Mesendoderm (in vitro differentiated cells): ENCODE measurements at places on chromosomes 3 and 15.
A peak's percentile ranks its signal among the peaks of the same experiment; 100 is the strongest.

- peak; percentile 52 for DNase-seq
These were observed 165.2 kb upstream of the HES1 start for GRCh38 chr3:193970773-193971206.

DNA sequence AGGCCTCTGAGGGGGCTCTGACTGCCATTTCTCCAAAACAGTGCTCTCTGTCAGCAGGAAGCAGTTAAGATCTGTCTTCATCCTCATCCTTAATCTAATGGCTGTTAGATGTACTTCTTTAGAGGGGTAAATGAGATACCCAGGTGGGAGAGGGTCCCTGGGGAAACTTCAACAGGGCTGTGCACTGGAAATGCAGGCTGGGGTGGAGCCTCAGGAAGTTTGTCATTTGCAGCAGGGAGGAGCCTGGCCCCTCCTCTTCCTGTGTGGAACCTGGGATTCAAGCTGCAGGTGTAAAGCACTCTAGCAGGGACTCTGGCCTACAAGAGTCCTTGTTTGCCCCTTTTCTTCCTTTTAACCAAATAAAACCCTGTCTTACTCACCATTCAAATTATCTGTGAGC lies 1173.6 kb downstream of the OTOL1 start:
- no peak for DNase-seq

GRCh38 chr15:89119489-89120478 lies 31.5 kb downstream of the ABHD2 start:
- no peak for DNase-seq

DNA sequence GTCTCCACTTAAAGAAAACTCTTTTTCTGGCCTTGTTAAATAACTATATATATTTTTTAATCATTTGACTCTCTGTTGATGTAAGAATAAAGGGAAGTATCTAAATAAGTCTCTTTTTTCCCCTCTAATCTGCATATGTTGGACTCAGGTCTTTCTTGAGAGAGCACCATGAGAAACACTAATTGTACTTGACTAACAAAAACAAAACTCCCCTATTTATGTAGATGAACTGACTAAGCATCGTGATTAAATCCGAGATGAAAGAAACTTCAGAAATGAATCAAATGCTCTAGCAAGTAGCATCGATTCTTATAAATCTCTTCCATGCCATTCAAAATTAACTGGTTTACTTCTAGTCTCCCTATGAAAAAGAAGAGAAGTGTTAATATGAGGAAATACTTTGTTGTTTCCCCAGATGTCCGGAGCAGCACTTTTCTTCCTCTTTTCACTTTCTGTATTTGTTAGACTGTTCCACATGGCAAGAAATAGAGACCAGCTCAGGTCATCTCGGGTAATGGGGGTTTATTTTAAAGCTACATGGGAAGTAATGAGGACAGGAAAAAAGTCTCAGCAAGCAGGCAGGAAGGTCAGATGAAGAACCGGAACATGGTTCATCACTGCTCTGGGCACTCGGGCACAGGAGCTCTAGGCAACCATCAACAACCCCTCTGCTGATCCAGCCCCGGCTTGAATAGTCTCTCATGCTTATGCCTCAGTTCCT lies 288.3 kb downstream of the CNTN6 start:
- no peak for DNase-seq

DNA sequence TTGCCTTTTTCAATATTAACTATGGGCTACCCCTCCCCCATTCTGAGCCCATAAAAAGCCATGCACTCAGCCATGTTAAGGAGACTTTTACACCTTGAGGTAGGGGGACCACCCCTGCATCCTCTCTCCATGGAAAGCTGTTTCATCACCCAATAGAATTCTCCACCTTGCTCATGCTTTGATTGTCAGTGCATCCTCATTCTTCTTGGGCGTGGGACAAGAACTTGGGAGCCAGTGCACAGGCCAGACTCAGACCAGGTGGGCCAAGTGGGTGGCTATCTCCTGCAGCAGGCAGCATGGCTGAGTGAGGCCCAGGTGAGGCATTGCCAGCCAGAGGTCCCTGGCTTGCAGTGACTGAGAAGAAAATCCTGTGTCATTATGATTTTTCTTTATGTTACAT lies 357.4 kb upstream of the CDIN1 start:
- peak; percentile 25 for DNase-seq

DNA sequence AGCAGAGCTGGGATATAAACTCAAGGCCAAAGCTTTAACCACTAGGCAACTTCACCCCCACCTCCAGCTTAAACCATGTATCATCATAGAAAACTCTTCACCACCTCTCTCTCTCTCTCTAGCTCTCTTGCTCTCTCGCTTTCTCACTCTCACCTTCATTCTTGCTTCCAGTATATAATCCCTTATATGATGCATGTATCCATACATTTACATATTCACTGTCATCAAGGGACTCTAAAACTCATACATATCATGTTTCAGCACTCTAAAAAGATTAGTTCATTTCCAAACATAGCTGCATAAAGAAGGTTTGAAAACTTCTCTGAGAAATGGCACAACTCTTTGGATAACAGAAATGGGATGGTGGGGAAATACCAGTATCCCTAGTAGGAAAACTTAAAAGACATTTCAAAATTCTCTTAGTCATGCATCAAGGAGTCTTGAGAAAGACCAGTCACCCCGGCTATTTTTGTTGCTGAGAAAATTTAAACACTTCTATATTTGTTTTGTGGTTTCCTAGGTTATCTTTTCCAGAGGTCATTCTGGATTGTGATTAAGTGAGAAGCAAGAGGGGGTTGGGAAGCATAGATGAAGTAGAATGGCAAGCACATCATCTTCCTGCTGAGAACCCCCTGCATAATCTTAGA lies 447.8 kb upstream of the THBS1 start:
- no peak for DNase-seq

- DNase-seq: no peak
These were observed 119.0 kb downstream of the GOLIM4 start for GRCh38 chr3:167976516-167977361.

DNA sequence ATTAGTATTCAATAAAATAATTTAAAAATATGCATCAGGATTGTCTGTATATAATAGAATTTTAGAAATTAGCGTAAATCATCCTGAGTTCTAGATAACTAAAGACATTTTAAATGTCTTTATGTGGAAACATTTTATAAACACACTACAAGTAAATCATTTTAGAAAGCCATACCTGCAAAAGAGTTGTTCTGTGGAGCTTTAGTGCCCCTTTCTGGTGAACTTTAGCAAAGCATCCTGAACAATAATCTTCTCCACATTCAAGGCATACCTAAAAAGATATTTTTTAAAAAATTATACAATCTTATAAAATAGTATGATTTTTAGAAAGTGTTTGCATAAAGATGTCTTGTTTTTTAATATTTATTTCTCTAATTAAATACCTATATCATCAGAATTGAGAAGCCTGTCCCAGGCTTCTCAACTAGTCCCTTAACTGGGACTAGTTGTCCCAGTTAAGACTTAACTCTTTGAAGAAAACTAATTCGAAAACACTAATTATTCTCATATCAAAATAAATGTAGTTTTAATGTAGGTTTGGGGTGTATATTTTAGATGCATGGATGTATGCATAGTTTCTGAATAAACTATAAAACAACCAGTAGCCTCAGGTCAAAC lies 29.7 kb downstream of the ZBBX start:
- DNase-seq: peak; percentile 37

- DNase-seq: no peak
These were observed 41.6 kb upstream of the GALNT15 start for GRCh38 chr3:16132928-16133327.

- DNase-seq: no peak
These were observed 472.3 kb upstream of the CBLB start for GRCh38 chr3:106341087-106341486.

DNA sequence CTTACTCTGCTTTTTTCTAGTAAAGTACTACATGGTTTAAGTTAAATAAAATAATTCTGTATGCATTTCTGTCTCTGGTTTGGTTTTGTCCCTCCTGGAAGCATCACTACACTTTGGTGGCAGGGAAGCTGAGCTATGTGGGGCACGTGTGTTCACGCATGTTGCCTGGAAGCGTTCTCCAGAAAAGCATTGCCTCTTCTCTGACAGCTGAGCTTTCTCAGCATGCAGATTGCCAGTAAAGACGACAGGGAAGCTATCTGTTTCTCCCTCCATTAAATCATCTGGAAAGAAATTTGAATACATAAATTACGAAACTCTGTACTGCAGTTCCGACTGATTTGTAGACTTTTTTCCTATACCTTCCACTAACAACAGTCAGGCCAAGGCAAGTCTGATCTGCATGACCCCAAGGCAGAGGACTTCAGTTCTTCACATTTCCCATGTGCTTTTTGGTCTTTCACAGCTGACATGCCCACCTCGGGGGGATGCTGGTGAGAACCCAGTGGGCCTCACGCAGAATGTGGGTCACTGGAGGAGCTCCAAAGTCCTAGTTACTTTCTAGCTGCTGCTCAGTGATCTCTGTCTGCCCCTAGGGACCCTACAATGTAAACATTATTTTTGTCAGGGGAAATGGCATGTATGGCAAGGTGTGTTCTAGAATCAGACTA lies 43.0 kb downstream of the PGPEP1L start:
- no peak for DNase-seq

DNA sequence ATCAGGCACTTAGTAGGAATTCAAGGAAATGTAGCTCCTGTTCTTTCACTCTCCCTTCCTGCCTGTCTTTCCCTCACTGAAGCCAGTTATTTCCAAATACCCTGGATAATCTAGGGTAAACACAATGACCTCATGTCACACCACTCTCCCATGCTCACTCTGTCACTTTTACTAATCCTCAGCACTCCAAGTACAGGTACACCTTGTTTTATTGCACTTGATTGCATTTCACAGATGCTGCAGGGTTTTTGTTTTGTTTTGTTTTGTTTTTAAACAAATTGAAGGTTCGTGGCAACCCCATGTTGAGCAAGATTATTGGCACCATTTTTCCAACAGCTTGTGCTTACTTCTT lies 40.8 kb downstream of the PPM1L start:
- peak; percentile 92 for DNase-seq

GRCh38 chr3:73685061-73685460 lies 60.3 kb upstream of the PDZRN3 start:
- no peak for DNase-seq

- DNase-seq: peak; percentile 5
These were observed 79.3 kb downstream of the DNAH12 start for GRCh38 chr3:57464801-57465200.

GRCh38 chr3:43894176-43895049 lies 203.7 kb downstream of the ABHD5 start:
- DNase-seq: peak; percentile 86

GRCh38 chr3:118973050-118973449 lies 61.6 kb downstream of the IGSF11 start:
- DNase-seq: no peak

GRCh38 chr3:140128631-140129030 lies 193.6 kb downstream of the CLSTN2 start:
- peak; percentile 83 for DNase-seq

DNA sequence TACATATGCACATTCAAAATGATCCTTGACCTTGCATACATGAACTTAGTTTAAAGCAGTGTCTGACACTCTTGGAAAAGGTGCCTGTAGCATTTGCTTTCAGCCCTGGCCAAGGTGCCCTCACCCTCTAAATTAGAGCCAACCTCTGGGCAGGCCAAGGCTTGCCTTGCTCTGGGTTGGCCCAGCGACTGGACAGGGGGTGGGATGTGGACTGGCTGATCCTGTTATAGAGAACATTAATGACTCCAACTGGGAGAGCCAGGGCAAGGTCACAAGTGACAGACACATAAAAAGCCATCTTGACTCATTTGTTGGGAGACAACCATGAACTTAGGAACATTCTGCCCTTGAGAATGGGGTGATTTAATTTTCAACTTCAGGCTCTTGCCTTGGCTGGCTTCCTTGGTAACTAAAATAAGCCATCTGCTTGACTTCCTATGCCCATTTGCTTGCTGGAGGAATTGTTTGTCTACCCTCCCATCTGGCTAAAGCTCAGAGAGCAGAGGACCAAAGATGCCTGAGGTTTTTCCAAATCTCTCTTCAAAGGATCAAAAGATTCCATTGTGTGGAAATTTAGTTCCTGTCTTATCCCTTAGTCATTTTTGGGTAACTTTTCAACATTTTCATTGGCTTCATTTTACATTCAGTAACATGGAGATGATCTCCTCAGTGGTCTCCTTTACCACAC lies 403.7 kb downstream of the SOX2 start:
- DNase-seq: no peak

DNA sequence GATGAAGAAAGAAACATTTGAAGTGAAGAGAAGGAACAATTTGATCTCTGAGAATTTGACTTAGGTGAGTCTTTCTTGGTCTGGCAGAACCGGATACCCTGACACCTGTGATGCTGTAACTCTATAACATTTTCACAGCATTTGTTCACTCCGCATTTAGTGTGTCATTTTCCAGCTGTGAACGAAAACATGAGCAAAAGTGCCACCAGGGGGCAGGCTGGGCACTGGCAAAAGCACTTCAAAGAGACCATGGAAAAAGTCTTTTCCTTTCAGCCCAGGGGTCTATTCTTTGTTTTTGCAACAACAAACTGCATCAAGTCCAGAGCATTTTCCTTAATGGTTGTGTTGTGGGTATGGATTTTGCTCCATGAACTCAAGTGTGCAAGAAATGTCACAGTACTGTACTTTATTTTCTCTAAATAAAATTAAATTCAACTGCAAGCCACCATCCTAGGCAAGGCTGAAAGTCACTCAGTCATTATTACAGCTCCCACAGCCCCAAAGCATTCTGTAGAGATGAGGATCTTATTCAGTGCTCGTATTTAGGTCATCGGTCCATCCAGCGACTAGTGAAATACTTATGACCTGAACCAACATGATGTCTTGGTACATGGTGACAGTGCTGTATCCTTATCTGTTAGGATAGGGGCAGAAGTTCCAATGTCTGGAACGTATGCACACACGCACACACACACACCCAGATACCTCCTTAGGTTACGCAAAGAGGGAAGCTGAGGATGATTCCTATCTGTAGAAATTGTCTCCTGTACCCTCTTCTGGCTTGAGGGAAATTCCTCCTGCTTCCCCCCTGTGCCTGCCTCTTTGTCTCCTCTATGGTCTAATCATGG lies 125.5 kb downstream of the GADL1 start:
- peak; percentile 82 for DNase-seq

DNA sequence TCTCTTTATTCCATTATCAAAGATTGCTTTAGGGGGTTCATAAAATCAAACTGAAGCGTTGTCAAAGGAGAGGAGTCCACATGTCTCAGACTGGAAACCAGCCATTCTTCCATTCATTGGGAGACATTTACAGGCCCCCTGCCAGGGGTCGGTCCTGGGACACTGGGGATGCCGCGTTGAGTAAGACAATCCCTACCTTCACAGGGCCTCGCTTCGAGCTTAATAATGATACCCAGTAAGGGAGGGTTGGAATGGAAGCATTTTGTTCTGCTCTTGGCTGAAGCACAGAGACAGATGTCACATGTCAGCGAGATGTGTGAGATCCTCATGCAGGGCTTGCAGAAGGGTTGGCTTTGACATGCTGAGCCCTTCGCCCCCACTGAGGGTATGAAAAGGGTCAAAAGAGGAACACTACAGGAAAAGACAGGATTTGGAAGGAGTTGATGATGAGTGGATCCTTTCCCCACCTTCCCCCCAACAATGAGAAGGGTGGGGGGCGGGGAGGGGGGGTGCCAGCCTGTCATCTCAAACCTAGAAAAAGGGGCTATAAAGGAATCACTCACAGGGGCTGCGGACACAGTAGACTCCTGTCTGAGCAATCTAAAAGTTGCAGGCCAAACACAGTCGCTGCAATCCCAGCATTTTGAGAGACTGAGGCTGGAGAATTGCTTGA lies 25.6 kb upstream of the ARL8B start:
- DNase-seq: no peak

- DNase-seq: no peak
These were observed 23.0 kb upstream of the DNAJC13 start for GRCh38 chr3:132394320-132394719.

- no peak for DNase-seq
These were observed 12.6 kb upstream of the ST6GAL1 start for GRCh38 chr3:186917512-186918312.

- no peak for DNase-seq
These were observed 143.1 kb downstream of the TLE3 start for GRCh38 chr15:69954666-69955065.
